GM12864 (cell line): ENCODE measurements at places on chromosomes 11 and 22.
A peak's percentile ranks its signal among the peaks of the same experiment; 100 is the strongest.

GRCh38 chr11:77418971-77419597, 54.8 kb downstream of the PAK1 start:
- DNase-seq, result no peak

GRCh38 chr11:19410032-19410431, 169.3 kb upstream of the E2F8 start:
- DNase-seq, result peak; percentile 8

DNA sequence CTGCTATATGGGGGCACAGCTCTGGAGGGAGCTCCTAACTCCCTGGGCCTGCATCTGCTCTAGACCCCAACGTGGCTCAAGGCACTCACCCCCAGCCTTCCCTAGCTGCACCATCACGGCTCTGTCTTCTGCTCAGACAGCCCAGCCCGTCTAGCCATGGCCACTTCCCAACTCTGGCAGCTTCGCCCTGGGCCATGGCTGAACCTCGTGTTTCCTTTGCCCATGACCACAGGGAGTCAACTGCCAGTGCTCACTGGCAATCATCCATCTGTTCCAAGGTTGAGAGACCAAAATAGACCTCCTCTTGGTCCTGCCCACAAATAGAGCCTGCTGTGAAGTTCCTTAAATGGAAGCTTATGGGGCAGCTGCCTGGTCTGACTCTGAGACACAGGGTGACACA, 5.4 kb downstream of the LMO1 start:
- DNase-seq, result no peak

DNA sequence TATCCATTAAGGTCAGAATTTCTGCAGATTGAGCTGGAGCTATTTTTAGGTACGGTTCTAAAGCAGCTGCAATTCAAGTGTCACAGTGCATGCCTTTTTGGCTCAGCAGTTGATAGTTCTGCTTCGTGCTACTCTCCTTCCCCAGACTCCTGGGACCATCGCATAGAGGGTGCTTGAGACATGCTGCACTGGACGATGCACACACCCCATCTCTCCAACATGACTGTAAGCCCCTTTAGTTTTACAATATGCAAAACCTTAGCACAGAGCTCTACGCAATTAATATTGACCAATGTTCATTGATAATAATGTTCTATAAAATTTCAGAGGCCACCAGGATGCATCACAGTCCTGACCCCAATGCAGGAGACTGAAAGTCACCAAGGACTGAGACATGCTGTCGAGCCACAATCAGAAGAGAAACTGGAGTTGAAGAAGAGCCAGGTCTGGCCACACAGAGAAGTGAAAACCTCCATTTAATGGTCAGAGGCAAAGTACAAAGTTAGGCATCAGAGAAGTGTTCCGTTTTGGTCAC, 120.9 kb upstream of the ZC3H12C start:
- no peak for DNase-seq

DNA sequence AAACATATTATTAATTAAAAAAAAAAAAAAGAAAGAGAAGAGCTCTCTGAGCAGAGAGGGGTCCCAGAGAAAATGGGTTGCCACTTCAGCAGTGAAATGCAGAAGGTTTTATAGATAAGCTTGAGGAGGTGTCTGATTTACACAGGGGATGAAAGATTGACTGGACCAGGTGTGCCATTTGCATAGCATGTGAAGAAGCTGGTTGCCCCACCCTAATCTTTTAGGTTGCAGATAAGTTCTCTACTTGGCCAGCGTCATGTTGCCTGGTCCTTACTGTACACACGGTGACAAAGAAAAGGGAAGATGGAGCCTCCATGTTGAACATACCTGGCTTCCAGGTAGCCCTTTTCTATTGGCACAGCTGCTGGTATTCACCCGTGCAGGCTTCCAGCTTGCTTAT, 41.4 kb downstream of the MS4A2 start:
- no peak for DNase-seq

GRCh38 chr11:61586792-61587430, 6.0 kb upstream of the SYT7 start:
- no peak for DNase-seq

DNA sequence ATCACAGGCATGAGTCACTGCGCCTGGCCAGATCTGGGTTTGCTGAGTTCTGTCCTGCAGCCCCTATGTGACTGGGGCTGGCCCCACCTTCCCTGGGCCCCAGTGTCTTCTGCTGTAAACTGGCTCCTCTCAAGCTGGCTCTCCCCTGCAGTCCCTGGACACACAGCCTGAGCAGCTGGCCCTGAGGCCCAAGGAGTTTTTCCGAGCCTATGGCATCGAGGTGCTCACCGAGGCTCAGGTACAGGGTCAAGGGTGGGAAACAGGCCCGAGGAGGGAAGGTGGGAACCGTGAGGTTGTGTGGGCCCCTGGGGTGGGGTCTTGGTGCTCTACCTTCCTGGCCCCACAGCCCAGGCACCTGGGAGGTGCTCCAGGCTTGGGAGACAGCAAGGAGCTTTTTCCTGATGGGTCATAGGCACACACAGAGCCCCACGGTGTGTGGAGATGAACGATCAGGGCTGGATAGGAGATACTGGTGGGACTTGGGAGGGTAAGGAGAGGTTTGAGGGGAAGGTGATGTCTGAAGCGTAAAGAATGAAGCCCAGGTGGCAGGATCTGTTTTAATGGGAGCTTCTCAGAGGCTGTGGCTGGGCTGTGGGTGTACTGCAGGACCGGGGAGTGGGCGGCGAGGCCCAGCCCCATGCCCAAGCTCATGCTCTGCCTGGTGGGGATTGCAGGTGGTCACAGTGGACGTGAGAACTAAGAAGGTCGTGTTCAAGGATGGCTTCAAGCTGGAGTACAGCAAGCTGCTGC, 6.4 kb upstream of the LZTR1 start:
- no peak for DNase-seq

GRCh38 chr22:35761037-35761436, 43.4 kb downstream of the APOL5 start:
- DNase-seq, result no peak

GRCh38 chr11:64203421-64204079, 3.0 kb upstream of the FERMT3 start:
- DNase-seq, result no peak

DNA sequence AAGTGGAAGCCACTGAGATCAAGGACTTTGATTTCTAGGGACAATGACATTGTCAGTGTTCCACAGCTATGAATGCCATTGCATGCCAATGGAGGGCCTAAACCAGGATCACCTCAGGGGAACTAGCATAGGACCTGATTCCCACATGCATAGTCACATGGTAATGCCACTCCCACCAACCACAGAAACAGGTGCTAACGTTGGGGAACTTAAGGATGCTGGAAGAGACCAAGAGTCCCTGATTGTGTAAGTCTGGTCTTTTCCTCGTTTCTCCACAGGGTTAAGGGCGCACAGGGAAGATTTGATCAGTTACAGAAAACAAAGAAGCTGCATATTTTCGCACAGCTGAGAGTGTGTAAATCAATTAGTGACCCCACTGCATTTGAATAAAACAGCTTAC, 59.4 kb upstream of the CD44 start:
- no peak for DNase-seq

- DNase-seq, result no peak
Observed at GRCh38 chr11:132718711-132719671, 813.3 kb downstream of the OPCML start.

GRCh38 chr11:8019314-8020243, 32.4 kb downstream of the EIF3F start:
- DNase-seq, result no peak

GRCh38 chr11:11669233-11669846, 47.5 kb upstream of the GALNT18 start:
- no peak for DNase-seq

DNA sequence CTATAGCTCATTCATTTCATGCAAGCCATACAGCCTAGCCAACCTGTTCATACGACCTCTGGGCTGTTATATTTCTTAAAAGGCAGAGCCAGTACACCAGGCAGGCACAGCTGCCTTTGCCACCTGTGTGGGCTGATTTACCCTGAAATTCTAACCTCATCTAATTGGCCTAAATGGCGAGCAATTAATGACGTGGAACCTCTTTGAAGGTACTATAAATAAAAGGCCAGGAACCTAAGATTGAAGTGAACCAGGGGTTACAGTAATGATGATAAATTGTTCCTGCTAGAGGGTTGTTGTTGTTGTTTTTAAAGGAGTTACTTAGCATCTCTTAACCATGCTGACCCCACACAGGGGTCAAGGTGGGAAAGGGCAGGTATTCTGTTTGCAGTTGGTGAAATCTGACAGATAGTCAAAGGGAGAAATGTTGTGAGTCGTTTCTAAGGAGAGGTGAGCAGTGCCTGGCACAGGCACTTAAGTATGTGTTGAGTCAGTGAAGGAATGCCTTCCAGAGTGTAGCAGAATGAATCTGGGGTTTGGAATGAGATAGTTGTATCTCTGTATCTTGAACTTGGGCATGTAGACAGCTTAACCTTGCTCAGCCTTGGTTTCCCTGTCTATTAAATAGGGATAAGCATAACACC, 213.5 kb upstream of the NAV2 start:
- no peak for DNase-seq

DNA sequence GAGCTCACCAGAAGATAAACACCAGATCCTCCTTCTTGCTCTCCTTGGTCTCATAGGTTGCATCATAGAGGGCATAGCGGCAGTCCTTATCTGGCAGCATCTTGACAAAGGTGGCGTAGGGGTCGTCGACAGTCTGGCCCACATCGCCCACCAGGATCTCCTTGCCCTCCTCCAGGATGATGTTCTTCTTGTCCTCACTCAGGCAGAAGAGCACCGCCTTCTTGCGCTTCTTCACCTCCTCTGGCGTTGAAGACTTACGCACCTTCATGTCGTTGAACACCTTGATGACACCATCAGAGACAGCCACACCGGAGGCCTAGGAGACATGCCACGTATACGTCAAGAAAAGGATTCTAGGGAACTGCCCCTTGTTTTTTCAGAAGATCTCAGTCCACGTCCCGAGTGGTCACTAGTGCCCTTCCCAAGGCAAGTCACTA, 2.0 kb downstream of the CFL1 start:
- no peak for DNase-seq

DNA sequence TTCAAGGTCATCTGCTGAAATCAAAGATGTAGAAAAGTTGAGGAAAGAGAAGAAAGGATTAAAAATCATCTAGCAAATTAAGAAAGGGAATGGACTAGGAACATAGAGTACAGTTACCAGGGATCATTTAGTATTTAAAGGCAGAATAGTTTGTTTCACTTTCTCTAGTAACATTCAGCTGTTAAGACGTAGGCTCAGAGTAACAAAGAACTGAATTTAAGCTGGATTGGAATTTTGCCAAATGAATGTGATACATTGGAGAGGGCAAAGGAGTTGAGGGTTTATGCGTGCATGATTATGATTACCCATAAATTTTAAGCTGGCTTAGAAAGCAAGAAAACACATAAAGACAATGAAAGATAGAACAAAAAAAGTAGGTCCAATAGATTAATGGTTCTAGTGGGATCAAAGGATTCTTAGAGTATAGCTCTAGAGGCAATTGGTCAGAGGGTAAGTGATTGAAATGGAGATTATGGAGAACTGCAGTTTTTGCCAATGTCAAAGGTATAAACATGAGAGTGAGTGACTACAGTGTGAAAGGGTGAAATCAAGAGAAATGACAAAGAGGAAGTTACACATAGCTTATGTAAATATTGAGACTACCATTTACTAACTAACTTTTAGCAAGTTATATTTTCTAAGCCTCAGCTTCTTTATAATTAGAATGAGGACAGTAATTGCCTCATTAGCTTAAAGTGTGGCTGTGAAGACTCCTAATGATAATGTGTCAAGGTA, 190.0 kb downstream of the GRIA4 start:
- DNase-seq, result no peak

GRCh38 chr22:43308836-43309235, 34.3 kb downstream of the SCUBE1 start:
- DNase-seq, result no peak

DNA sequence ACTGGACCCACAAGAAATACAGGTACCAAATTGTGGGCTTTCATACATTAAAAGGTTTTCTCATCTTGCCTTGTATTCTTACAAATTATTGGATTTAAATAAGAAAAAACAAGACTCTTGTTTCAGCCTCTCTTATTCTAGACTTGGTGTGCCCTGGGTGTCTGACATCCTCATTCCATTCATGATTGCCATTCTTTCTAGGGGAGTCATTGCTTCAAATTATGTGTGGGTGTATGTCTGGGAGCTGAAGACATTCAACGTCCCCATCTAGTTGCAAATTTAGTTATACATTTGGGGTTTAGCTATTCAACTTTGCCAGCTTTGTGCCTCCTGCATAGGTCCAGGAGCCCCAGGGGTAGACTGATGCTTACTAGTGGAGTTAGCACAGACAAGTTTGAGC, 18.1 kb downstream of the MAML2 start:
- no peak for DNase-seq

- DNase-seq, result no peak
Observed at GRCh38 chr11:73458201-73458600, 82.0 kb downstream of the RELT start.

- peak; percentile 72 for DNase-seq
Observed at GRCh38 chr11:64331569-64332371, 8.2 kb upstream of the CCDC88B start.

GRCh38 chr11:57641011-57641807, 8.5 kb downstream of the YPEL4 start:
- DNase-seq, result no peak

DNA sequence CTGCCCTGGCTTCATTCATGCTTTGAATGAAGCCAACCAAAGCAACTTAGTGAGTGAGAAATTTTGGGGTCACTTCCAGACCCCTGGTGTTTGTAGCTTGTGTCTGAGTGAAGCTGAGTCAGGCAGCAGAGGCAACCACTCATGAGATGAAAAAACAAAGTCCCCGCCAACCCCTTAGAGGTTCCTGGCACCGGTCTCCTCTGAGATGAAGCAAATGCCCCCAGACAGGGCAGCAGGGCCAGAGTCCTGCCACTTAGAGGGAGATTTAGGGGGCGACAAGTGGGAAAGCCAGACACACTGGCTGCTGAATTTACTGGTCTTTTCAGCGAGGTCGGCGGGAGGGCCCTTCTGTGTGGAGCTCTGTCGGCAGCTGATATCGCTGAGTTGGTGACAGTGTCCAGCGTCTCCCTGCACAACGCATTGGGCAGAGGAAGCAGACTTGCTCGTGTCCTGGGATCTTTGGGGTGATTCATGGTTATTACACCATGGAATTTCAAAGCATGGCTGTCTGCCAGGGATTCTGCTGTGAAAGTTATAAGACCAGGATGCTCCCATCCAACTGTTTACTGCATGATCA, 482.6 kb downstream of the MIAT start:
- no peak for DNase-seq

DNA sequence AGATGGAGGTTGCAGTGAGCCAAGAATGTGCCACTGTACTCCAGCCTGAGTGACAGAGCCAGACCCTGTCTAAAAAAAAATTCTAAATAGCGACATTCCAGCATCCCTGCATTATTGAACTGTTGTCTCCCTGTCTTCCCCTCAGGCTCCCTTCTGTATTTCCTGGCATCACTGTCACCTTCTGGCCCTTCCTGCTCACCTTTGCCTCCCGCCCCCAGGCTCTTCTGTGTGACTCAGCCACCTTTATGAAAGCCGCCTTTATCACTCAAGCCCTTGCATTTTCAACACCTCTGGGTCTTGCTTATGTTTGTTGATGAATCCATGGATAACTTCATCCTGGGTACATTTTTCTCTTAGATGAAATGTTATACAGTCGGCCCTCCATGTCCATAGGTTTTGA, 21.1 kb downstream of the UBASH3B start:
- no peak for DNase-seq

- DNase-seq, result no peak
Observed at GRCh38 chr22:44668886-44669521, 33.0 kb upstream of the PRR5 start.

- DNase-seq, result no peak
Observed at GRCh38 chr11:108654994-108655631, 9.8 kb upstream of the DDX10 start.
